ENCODE measurements at places on chromosomes 1 and 21. TPM values are rescaled to one million over a fixed set of nuclear protein-coding genes. Genes with fewer than 3 reads are reported as not detected.

The MPL gene
- not detected for polyA plus RNA-seq

The CR1L gene
- polyA plus RNA-seq = not detected

The RAB13 gene
- polyA plus RNA-seq = not detected

The GUCA2A gene
- not detected for polyA plus RNA-seq

The EPS15 gene
- polyA plus RNA-seq = 59.6 TPM

The CDA gene
- polyA plus RNA-seq = not detected

The SLC45A1 gene
- polyA plus RNA-seq = 0.70 TPM

The INSRR gene
- polyA plus RNA-seq = not detected

The HAO2 gene
- not detected for polyA plus RNA-seq

The C1orf116 gene
- polyA plus RNA-seq = not detected

The ANGPTL3 gene
- not detected for polyA plus RNA-seq

The CDC42SE1 gene
- 104 TPM for polyA plus RNA-seq

The RGS8 gene
- polyA plus RNA-seq = not detected

The GPR153 gene
- 0.39 TPM for polyA plus RNA-seq

The RAB3B gene
- polyA plus RNA-seq = 0.01 TPM

The NTMT2 gene
- polyA plus RNA-seq = not detected

The APOBEC4 gene
- not detected for polyA plus RNA-seq

The PRR9 gene
- not detected for polyA plus RNA-seq

The LCE1D gene
- not detected for polyA plus RNA-seq

The UMODL1 gene
- not detected for polyA plus RNA-seq

The MAP1LC3C gene
- polyA plus RNA-seq = not detected

The STIL gene
- 0.15 TPM for polyA plus RNA-seq

The FAM229A gene
- polyA plus RNA-seq = 0.40 TPM

The LAX1 gene
- 47.1 TPM for polyA plus RNA-seq

Measured in CD8-positive, alpha-beta memory T cell (primary cell).